Activated CD8-positive, alpha-beta memory T cell treated with anti-CD3 and anti-CD28 coated beads, Interleukin-2, amount 10 ng/mL, durations not matched to agents 7 days and 5 days (primary cell): ENCODE measurements at places on chromosomes 5 and 9. TPM values are rescaled to one million over a fixed set of nuclear protein-coding genes. Genes with fewer than 3 reads are reported as not detected.
A peak's percentile ranks its signal among the peaks of the same experiment; 100 is the strongest.

GRCh38 chr5:171427318-171428167 is 8.1 kb downstream of the FGF18 start:
- H3K27ac ChIP-seq, result no peak overlapping the region
- H3K27me3 ChIP-seq, result peaks cover under 1% of the 10 kb centered on the region
- H3K4me3 ChIP-seq, result no peak overlapping the region

GRCh38 chr5:149210968-149211490 is 60.6 kb upstream of the AFAP1L1 start:
- H3K27me3 ChIP-seq, result no peaks in the 10 kb centered on the region
- no peak overlapping the region for H3K27ac ChIP-seq
- no peaks in the 10 kb centered on the region for H3K4me1 ChIP-seq
- H3K4me3 ChIP-seq, result no peak overlapping the region
- peak; percentile 31 for DNase-seq

DNA sequence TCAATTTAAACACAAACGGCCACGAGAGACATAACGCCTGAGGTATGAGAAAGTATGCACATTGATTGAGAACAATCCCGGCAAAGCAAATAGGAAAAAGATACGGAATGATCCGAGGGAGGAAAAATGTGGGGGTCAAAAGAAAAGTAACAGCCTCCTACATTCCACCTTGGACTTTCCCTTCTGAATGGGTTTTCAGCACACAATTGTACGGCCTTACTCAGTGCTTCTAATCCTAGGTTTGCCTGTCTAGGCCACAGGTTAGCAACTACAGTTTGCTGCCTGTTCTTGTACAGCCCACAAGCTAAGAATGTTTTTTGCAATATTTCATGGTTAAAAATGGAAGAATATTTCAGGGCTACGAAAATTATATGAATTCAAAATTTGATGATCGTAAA is 46.2 kb upstream of the RNF20 start:
- peaks cover 7% of the 10 kb centered on the region for H3K4me1 ChIP-seq
- peaks cover 62% of the 10 kb centered on the region for H3K27me3 ChIP-seq
- H3K4me3 ChIP-seq, result no peak overlapping the region
- no peaks in the 10 kb centered on the region for H3K36me3 ChIP-seq
- no peak for DNase-seq

DNA sequence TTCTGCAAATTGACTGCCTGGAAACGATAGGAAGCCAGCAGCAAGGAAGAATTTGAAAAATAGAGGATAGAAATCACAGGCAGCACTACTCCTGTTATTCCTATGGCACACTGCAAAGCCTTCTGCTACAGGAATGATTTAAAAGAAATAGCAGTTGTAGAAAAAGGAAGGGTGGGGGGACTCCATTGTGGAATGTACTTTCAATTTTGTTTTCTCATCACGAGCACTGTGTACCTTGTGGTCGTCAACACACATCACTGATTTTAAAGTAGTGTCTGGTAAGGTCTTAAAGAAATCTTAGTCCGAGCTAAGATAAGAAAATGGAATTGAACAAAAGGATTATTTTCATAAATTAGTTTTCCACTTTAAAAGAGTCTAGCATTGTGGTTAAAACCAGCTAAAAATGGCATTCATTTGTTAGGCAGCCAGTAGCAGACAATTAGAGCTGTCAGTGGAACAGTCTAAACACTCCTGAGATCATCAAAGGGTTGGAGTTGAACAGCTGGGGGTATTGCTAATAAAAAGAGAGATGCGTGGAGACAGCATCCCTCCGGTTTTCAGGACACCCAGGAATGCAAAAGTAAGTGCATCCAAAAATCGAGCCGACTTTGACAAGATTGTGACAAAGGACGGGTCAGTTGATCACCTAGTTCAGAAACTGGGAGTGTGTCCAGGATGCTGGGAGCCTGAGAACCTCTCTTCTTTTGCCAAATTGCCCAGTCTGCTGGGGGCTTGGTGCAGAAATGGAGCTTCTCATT is 97.8 kb upstream of the WWC1 start:
- H3K36me3 ChIP-seq, result no peaks in the 10 kb centered on the region
- DNase-seq, result no peak
- no peak overlapping the region for H3K4me3 ChIP-seq
- peaks cover 2% of the 10 kb centered on the region for H3K27me3 ChIP-seq

GRCh38 chr5:83767409-83767992 is 46.8 kb upstream of the HAPLN1 start:
- no peak overlapping the region for H3K27ac ChIP-seq
- H3K36me3 ChIP-seq, result no peaks in the 10 kb centered on the region
- H3K27me3 ChIP-seq, result no peaks in the 10 kb centered on the region
- no peak overlapping the region for H3K4me3 ChIP-seq
- H3K4me1 ChIP-seq, result no peaks in the 10 kb centered on the region

- no peak overlapping the region for H3K4me3 ChIP-seq
- DNase-seq, result no peak
- peaks cover 36% of the 10 kb centered on the region for H3K27me3 ChIP-seq
- no peaks in the 10 kb centered on the region for H3K4me1 ChIP-seq
- no peak overlapping the region for H3K27ac ChIP-seq
- no peaks in the 10 kb centered on the region for H3K36me3 ChIP-seq
Observed at GRCh38 chr5:38433160-38433861, 123.1 kb downstream of the LIFR start.

The PAX5 gene
- total RNA-seq, result 0.20 TPM

DNA sequence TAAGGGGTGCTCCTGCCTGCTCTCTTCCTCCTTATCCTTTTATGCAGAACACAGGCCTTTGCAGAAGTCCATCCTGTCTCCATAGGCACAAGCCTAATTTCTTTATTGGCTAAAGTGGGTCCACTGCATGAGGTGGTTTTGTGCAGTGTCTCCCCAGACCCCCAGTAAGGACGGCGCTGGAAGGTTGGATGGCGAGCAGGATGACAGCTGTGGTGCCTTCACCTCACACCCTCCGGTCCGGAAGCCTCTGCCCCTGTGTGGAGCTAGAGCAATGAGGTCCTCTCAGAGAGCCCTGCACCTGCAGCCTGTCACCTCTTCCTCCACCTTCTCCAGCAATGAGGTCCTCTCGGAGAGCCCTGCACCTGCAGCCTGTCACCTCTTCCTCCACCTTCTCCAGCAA is 393.7 kb upstream of the IRX1 start:
- peaks cover 11% of the 10 kb centered on the region for H3K27me3 ChIP-seq
- no peak overlapping the region for H3K4me3 ChIP-seq
- no peaks in the 10 kb centered on the region for H3K36me3 ChIP-seq
- no peak overlapping the region for H3K27ac ChIP-seq
- DNase-seq, result no peak

DNA sequence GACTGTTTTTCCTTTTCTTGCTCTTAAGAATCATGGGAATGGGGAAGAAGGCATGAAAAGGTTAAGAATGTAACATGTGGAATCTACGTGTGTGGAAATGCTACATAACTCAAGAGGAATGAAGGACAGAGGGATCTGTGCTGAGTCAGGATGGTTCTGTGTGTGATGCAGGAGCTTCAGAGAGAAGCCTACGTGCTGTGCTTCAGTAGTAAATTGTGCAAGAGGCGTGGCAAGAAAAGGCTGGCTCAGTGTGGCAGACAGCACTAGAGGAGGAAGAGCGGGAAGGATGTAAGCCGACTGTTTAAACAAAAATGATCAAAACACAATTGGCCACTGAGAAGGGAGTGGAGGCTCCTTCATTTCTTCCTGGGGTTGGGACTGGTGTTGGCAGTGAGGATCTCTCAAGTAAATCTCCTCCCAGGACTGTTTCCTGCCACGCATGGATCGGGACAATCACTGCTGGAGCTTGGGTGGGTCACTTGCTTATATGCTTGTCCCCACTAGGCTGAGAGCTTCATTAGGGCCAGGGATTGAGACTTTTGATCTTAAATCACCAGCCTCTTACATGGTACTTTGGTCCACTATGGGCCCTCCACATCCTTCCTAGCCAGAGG is 59.4 kb upstream of the BASP1 start:
- H3K27ac ChIP-seq, result no peak overlapping the region
- no peaks in the 10 kb centered on the region for H3K27me3 ChIP-seq
- H3K4me1 ChIP-seq, result no peaks in the 10 kb centered on the region

The PPP1R26 gene
- total RNA-seq, result 0.18 TPM

DNA sequence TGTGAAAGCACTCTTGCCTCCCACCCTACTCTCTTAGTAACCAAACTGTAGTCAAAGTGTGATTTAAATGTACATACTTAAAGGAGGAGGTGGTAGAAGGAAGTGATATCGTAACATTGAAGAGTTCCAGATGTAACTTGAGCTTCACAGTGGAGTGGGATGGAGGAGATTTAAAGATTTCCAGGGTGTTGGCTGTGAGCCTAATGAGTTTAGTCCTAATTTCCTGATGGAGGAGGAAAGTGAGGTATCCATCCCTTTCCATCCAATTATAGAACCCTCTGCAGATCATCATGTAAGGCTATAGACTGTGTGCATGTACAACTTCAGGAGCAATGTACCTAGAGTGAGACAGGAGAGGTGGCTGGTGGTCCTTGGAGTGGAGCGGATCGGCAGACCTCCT is 1163.9 kb upstream of the SEMA6A start:
- H3K27ac ChIP-seq, result no peak overlapping the region
- no peak for DNase-seq
- H3K4me1 ChIP-seq, result no peaks in the 10 kb centered on the region
- H3K4me3 ChIP-seq, result no peak overlapping the region
- H3K27me3 ChIP-seq, result no peaks in the 10 kb centered on the region

- no peaks in the 10 kb centered on the region for H3K4me1 ChIP-seq
- H3K27me3 ChIP-seq, result no peaks in the 10 kb centered on the region
- peaks cover 5% of the 10 kb centered on the region for H3K36me3 ChIP-seq
- no peak overlapping the region for H3K27ac ChIP-seq
- no peak for DNase-seq
Observed at GRCh38 chr9:92547356-92547755, 11.6 kb upstream of the ECM2 start.

- H3K36me3 ChIP-seq, result no peaks in the 10 kb centered on the region
- H3K4me3 ChIP-seq, result no peak overlapping the region
- no peaks in the 10 kb centered on the region for H3K4me1 ChIP-seq
- H3K27ac ChIP-seq, result no peak overlapping the region
Observed at GRCh38 chr5:33641744-33642505, 201.2 kb downstream of the TARS1 start.

The N4BP3 gene
- 0.99 TPM for total RNA-seq

DNA sequence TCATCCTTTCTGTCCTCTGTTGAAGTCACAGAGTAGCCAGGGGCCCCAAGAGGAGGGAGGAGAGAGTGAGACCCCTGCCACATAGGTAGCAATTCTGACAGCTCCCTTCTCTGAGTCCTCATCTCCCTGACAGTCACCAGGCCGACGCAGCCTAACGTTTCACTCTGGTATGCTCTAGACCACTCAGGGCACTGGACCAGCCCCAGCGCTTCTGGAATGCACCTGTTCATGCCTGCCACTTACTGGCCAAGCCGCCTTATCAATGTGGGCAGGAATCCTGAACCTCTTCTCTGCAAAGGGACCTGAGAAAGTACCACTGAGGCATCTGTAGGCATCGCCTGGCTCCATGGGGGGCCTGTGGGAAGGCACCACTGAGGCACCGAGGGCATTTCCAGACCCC is 50.2 kb downstream of the SECISBP2 start:
- no peak overlapping the region for H3K4me3 ChIP-seq
- no peaks in the 10 kb centered on the region for H3K36me3 ChIP-seq
- DNase-seq, result no peak
- peaks cover 13% of the 10 kb centered on the region for H3K4me1 ChIP-seq

The PCDHB8 gene
- total RNA-seq, result not detected
